ENCODE measurements at places on chromosomes 6 and 20.

- DNase-seq: no peak
Measured at GRCh38 chr6:32118782-32119628, 9.0 kb downstream of the ATF6B start.

- no peak for DNase-seq
Measured at GRCh38 chr6:25222006-25222678, 57.0 kb upstream of the CARMIL1 start.

GRCh38 chr6:75103431-75103830 is 102.4 kb downstream of the COL12A1 start:
- no peak for DNase-seq

- no peak for DNase-seq
Measured at GRCh38 chr6:19312241-19312978, 524.8 kb upstream of the ID4 start.

DNA sequence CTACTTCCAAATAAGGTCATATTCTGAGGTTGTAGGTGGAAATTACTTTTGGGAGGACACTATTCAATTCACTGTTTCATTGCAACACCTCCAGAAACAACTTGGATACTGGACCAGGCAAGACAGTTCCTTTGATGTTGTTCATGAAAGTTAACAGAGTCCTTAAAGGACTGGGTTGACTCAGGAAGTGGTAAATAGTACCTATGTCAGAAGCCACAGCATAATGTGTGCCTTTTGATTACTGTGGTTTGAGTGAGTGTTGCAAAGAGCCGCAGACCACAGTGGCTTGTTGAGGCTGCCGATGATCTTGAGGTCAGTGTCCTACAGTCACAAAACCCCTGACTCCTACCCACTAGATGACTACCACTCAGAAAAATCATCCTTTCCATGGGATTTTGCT is 10.9 kb downstream of the IL20RA start:
- DNase-seq: no peak

GRCh38 chr6:41597246-41598000 is 40.8 kb upstream of the MDFI start:
- DNase-seq: no peak

GRCh38 chr6:56193846-56194245 is 53.5 kb downstream of the COL21A1 start:
- DNase-seq: no peak

DNA sequence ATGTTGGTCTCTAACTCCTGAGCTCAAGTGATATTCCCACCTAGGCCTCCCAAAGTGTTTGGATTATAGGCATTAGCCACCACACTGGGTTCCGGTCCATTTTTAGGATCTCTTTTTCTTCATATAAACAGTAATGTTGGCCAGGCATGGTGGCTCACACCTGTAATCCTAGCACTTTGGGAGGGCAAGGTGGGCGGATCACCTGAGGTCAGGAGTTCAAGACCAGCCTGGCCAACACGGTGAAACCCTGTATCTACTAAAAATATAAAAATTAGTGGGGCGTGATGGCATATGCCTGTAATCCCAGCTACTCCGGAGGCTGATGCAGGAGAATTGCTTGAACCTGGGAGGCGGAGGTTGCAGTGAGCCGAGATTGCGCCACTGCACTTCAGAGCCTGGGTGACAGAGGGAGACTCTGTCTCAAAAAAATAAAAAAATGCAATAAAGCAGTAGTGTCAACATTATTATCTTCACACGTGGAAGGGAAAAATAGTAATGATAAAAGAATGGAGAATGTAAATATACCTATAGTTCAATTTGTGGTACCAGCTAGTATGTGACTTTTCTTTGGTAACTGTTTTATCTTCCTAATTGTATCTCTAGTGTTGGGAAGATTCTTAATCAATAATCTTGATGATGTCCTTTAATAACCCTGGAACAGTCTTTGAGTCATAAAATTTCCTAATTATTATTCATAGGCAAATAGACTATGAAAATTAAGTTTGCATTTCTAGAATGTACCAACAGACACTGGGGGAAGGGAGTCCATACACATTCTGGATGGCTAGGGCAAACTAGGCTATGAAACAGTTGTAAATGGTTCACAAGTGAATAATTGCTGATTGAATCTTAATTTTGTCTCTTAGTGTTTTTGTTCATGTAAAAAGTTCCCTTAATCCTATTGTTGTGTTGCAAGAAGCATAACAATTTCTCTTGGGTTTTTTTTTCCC is 3.6 kb downstream of the PARD6B start:
- no peak for DNase-seq

GRCh38 chr6:133697666-133698065 is 191.2 kb upstream of the TCF21 start:
- no peak for DNase-seq

DNA sequence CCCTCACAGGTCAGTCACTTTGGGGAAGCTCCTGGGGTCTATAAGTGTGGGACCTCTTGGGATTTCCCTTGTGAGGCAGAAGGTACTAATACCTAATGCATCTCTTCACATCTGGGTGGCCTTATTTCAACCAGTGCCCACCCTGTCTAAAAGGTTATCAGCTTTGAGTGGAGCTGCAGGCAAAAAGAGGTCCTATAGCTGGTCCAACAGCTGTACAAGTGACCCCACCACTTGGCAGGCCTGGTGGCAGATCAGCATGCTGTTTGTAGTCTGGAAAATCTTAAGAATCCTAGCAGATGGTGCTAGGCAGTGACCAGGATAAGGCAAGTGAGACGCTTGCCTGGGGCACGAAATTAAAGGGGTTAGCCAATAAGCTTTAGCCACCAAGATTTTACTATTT is 51.6 kb upstream of the GTSF1L start:
- DNase-seq: no peak

- DNase-seq: no peak
Measured at GRCh38 chr20:12775041-12775440, 233.7 kb upstream of the SPTLC3 start.

- no peak for DNase-seq
Measured at GRCh38 chr6:84123186-84123585, 89.6 kb downstream of the MRAP2 start.

- no peak for DNase-seq
Measured at GRCh38 chr6:118444796-118445195, 103.3 kb upstream of the PLN start.

- DNase-seq: no peak
Measured at GRCh38 chr6:65117817-65118409, 589.1 kb downstream of the EYS start.

GRCh38 chr6:143929975-143930374 is 65.7 kb downstream of the ZC2HC1B start:
- DNase-seq: no peak

DNA sequence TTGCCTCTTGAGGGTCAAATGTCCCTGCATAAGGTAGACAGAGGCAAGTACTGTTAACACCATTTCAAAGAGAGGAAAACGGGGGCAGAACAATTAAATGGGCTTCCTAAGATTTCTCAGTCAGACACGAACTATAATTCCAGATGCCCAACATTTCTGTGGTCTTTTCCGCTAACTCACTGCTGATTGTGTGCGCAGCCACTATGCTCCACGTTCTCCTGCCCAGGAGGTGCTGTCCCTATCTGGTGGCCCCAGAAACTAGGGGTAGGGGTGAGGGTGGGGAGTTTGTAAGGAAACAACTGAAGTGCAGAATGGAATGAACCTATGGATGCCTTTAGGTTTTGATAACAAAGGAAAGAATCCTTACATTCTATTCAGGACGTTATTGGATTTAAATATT is 86.1 kb upstream of the BACH2 start:
- no peak for DNase-seq

- no peak for DNase-seq
Measured at GRCh38 chr6:3290931-3291211, 32.1 kb downstream of the PSMG4 start.

DNA sequence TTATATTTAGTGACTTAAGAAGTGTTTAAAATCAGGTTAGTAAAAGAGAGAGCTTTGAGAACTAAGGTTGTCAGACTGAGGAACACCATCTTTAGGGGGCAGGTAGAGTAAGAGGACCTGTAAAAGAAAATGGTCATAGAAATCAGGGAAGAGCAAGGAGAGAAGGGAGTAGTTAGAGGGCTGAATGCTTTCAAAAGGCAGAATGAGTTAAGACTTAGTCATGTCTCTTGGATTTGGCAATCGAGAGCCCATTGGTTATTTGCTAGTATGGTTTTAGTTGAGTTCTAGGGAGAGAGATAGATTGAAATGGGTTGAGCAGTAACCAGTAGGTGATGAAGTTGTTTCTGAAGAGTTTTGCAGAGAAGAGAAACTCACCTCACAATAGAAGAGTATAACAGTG is 51.1 kb downstream of the RALGAPB start:
- no peak for DNase-seq

DNA sequence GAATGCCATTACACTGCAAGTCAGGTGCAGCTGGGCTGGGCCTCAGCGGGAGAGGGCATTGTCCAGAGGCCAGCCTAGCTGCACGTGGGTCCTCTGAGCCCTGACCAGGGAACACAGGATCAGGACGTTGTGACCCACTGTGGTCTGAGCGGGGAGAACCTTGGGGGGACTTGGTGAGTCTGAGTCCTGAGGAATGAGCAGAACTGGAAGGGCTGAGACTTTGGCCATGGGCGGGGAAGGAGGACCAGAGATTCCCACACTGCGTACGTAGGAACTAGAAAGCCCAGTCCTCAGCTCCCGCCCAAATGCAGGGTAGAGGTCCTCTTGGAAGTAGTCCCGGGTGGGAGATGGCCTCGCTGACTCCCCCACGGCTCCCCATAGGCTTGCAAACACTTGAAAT is 42.5 kb downstream of the GABRR2 start:
- DNase-seq: no peak

- no peak for DNase-seq
Measured at GRCh38 chr20:59837623-59838394, 95.6 kb downstream of the SYCP2 start.

DNA sequence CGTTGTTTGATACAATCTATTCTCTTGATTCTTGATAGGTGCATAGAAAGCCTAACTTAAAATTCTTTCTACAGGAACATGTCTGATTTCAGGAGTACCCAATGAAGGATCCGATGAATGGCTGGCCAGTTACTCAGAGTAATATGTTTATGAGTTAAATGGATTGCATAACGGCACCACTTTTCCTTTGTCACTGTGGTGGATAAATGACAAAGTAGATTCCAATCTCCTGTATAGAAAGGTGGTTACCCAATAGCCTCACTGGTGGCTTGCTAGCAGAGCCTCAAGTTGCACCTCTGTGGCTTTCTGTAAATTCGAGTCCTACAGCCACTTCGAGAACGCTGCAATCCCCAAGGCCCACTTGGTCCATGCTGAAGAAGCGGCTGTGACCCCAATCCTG is 28.4 kb downstream of the LHFPL5 start:
- DNase-seq: no peak

DNA sequence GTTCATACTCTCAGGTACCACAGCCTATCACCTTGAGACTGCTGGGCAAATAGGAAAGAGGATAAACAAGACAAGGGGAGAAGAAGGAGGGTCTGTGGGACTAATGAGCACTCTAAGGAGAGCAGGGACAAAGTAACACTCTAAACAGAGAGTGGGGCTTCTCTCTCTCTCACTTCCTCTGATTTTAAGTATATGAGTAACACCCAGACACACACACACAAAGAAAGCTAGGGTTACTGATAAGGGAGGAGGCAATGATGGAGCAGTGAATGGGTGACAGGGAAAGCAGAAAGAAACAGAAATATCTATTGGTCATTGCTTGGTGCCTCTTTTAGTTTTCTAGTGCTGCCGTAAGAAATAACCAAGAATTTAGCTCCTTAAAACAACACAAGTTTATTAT is 96.2 kb upstream of the RNF217 start:
- DNase-seq: no peak

Data from SK-N-MC (cell line).